ENCODE measurements at places on chromosomes 4 and X.

DNA sequence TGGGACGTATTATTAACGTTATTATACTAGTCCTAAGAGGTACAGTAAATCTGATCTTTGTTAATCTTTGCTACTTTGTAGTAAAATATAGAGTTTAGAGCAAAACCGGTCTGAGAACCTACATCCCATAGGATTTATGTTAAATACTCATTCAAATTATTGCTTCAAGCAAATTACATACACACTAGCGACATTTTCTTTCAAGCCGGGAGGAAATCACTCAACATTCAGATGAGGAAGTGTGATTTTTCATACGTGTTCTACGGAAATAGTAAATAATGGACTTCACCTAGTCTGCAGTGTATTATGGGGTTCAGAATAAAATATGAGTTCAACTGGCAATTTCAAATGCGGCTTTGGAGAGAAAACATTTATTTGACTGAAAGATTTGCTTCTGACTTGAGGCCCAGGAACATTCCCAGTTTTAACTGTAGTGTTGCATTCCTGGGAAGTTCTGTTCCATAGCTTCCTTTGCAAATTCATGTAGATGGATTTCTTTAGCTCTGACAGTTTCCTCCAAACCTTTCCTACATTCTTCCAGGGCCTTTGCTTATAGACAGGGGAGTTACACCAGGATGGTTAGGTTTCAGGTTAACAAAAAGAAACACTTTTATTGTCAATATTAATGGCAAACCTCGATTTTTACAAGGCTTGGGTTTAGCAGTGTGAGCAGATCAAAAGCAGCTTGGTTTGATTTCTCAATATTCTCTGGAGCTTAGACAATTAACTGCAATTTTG lies 5.3 kb upstream of the HAND2 start:
- DNase-seq, result no peak

DNA sequence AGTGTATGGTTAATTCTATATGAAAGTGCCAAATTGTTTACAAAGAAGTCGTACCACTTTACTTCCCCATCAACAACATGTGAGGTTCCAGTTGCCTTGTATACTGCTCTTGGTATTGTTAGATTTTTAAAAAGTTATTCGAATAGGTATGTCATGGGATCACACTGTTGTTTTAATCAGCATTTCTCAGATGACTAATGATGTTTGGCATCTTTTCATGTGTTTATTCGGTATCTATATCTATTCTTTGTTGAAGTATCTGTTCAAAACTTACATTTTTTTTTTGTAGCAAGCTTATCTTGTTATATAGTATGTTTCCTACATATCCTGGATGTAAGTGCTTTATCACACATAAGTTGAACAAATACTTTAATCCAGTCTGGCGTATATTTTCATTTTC lies 99.4 kb upstream of the MAB21L2 start:
- DNase-seq, result no peak

DNA sequence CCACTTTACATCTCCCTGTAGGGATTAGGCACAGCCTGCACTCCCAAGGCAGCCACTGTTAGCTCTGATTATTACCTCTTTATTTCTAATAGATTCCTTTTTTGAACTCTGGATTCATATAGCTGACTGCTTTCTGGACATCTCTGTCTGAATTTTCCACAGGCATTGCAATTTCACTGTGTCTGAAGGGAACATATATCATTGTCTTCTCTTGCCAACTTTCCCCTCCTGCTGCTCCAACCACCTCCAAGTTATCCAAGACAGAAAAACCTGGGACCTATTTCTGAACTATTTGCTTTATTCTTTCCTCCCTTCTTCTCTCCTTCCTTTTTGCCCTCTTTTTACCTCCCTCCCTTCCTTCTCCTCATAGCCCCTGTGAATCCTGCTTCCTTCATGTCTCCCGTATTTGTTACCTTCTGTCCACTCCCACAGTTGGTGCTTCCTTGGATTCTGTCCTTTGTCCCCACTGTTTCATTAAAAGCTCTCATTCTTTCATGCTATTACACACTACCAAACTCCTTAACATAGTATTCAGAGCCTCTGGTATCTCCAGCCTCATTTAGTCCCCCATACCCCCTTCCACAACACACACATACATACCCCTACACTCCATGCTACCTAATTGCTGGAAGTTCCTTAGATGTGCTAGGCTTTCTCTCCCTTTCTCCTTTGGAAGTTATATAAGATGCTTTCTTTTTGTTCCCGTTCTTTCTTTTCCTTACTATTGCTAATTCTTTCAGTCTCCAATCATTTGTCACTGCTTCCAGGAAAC lies 34.7 kb downstream of the FGF2 start:
- no peak for DNase-seq

GRCh38 chrX:55801811-55802210 lies 84.3 kb downstream of the RRAGB start:
- DNase-seq, result no peak

DNA sequence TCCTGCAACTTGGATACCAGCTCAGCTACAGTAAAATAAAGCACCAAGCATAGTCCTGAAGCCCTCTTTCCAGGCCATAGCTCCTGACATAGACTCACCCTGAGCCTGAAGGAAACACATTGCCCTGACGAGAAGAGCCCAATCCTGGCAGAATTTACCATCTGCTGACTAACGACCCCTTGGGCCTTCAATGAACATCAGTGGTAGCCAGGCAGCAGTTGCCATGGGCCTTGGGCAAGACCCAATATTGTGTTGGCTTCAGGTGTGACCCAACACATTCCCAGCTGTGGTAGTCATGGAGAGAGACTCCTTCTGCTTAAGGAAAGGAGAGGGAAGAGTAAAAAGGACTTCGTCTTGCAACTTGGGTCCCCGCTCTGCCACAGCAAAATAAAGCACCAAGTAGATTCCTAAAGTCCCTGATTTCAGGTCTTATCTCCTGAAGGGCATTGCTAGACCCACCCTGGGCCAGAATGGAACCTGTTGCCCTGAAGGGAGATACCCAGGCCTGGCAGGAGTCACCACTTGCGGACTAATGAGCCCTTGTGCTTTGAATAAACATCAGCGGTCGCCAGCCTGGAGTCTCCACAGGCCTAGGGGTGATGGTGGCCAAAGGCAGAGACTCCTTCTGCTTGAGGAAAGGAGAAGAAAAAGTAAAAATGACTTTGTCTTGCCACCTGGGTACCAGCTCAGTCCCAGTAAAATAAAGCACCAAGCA lies 902.6 kb downstream of the C4orf33 start:
- no peak for DNase-seq

All from fibroblast of skin of left biceps (primary cell).